ENCODE measurements at places on chromosomes 6 and 20.

DNA sequence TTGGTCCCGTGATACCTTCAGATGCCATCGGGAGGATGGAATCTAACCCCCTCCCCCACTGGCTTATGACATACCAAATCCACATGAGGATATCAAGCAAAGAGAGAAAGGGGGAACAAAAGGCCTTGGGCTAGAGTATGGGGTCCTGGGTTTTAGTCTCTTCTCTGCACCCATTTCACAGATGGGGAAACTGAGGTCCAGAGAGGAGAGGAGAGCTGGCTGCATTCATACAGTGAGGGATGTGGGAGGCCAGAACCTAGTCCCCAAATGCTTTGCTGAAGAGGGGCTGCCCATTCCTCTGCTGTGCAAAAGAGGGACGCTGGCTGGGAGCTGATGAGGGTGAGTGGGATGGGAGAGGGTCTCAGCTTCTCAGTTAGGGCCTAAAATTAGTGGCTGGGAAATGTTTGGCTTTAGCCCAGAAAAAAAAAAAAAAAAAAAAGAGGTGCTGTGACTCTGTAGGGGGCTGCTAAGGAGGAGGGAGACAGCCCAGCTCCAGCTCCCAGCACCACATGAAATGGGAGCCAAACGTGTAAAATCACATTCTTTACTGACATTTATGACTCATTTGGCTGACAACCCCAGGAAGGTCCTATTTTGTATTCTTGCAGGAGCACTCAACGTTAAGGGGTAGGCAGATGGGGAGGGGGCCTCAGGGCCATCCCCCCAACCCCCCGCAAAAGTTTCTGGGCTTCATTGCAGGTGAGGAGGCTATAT is 11.9 kb downstream of the XKR7 start:
- no peak for DNase-seq

DNA sequence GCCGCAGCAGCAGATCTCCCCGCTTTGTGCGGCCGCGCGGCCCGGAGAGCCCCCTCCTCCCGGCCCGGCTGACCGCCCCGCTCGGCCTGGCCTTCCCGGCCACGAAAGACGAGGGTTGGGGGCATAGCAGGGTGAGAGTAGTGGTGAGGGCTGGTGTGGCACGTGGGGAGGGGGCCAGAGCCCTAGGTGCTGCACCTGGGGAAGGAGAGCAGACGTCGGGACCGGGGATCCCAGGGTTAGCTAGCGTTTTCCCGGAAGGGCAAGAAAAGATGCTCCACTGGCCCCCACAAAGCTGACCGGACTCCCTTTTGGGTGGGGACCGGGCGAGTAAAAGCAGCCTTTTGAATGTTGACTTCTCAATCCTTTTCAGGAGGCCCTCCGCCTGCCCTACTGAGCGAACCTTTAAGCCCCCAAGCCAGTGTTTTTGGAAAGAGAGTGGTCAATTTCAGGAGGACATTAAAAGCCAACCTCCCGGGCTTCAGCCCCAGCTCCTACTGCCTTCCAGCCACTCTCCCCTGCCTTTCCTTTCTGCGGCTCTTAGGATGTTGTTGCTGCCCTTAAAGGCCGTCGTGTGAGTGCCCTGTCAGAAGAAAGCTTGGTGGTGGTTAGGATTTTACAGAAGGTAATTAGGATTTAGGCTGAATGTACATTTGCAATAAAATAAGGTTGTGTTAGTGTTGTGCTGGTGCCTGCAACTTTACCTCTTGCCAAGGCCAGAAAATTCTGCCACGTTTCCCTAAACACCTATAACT is 648 bp upstream of the BACH2 start:
- no peak for DNase-seq

DNA sequence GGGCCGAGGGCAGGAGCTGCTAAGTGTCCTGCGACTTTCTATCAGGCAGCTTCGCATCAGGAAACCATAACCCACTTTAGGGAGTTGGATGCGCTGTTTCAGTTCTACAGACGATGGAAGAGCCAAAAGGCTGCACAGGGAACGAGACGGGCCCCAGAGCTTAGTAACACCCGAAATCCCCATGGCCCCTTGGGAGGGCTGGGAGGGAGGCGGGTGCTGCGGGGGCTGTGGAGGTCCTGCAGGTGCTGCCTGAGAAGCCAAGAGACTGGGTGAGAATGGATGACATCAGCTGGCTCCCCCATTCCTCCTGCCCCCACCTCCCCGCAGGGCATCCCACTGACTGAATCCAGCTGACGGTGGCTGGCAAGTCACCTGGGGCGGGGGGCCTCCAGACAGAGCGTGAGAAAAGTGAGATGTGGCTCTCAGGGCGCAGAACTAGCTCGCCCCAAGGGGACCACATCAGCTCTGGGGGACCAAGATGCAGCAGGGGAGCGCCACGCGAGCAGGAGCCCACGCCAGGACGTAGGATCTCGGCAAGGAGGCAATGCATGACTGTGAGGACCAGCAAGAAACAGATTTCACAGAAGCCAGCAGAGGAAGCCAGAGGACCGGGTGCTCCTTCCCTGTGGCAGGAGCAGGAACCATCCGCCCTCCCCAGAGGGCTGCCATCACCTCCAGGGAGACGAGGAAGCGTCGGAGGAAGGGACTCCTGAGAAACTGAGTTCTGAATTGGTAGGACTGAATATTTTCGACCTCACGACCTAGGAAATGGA is 36.8 kb downstream of the PNLDC1 start:
- DNase-seq: no peak

GRCh38 chr6:158002249-158002950 is 20.7 kb downstream of the SYNJ2 start:
- no peak for DNase-seq

- DNase-seq: peak; percentile 19
Observed at GRCh38 chr6:4805553-4806336, 29.5 kb downstream of the CDYL start.

DNA sequence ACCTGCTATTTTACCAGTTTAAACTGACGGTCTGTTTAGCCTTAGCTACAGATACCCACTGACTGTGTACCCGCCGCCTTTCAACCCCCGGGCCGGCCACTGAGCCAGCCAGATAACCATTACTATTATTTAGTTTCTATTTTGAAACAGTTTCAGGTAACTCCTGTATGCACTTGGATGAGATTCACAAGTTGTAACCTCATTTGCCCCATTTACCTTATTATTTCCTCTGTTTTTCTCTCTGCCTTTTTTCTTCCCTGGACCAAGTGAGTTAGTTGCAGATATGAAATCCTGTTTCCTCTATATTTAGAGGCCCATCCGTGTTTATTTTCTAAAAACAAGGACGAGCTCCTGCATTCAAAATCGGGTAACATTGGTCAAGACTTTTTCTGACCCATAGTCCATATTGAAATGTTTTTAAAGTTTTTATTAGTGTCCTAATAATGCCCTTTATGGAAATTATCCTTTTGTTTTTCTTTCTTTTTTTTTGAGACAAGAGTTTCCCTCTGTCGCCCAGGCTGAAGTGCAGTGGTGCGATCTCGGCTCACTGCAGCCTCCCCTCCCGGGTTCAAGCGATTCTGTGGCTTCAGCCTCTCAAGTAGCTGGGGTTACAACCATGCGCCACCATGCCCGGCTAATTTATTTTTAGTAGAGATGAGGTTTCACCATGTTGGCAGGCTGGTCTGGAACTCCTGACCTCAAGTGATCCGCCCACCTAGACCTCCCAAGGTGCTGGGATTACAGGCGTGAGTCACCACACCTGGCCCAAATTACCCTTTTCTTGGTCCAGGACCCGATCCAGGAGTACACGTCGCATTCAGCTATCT is 767 bp downstream of the AP5S1 start:
- no peak for DNase-seq
